ENCODE measurements at places on chromosomes 11 and 22.

DNA sequence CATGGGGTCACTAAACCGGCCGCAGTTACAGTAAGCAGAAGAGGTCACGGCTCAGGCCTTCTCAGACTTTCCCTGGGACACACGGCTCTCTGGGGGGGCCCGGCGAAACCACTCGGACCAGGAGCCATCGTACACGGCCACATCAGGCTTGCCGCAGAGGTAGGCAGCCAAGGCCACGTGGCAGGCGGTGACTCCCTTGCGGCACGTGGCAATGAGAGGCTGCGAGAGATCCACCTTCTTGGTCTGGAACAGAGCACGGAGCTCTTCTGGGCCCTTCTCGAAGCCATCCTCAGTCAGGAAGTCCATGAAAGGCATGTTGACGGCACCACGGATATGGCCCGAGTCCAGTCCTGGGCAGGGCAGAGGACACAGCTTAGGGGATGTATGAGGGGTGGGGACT is 8.3 kb downstream of the TST start:
- no peak for DNase-seq

- DNase-seq = no peak
These were observed 597.2 kb downstream of the DLG2 start for GRCh38 chr11:85029964-85030363.

- no peak for DNase-seq
These were observed 104.0 kb downstream of the PDE2A start for GRCh38 chr11:72569966-72570892.

DNA sequence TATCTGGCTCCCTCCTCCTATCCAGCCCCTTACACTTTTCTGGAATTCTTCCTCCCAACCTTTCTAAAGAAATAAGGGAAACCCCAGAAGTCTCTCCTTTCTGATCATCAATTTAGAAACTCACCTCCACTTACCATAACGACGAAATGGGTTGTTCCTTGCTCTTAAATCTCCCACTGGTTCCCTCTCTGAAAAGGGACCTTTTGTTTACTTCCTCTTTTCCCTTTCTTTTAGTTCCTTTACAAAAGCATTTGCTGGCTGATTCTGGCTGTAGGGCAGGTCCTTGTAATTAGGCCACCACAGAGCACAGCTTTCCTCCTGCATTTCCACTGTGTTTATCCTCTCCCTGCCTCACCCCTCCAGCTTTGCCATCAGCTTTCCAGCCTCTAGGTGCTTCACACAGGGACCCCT is 12.0 kb downstream of the JAML start:
- DNase-seq = no peak

GRCh38 chr22:17847360-17848078 is 73.2 kb upstream of the BID start:
- peak; percentile 12 for DNase-seq

DNA sequence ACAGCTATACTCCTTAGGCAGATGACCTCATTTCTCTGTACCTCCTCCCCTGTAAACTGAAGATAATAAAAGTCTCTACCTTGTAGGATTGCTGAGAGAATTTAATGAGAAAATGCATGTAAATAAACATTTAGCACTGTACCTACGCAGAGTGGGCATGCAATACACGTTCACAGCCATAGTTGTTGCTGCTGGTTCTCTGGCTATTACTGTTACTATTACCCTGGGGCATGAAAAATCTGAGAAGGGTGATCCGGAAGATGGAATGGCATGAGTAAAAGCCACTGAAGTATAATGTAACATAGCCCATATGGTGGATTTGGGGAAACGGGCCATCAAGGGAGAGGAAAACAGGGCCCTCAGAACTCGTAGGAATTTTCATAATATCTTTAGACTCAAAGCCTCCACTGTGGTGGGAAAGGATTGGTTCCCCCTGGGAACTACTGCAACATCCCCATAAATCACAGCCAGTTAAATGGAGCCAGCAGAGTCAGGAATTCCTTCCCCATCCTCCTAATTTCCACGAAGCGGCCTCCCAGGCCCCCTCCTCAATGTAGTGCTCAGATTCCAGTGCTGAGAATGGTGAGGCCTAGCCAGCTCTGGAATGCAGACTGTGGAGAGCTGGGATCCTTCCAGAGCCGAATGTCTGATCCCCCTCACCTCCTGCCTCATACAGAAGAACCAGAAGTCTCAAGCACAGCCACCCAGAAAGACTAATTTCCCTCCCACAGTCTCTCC is 205.3 kb downstream of the MN1 start:
- no peak for DNase-seq

GRCh38 chr22:37060801-37061610 is 9.5 kb downstream of the KCTD17 start:
- DNase-seq = peak; percentile 30

DNA sequence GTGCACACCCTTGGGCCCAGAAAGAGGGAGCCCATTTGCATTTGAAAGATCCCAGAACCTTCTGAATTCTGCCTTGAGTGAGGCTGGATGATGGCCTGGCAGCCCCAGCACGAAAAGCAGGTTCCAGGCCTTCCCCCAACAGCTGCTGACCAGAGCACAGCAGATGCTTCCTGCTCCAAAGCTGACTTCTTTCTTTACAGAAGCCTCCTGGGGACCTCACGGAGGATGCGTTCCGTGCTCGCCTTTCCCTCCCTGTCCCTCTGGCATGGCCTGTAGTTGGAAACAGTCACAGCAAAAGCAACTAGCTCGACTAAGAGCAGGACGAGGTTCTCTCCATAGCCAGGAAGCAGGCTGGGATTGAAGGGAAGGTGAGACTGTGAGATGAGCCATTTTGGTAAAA is 107.7 kb upstream of the B3GAT1 start:
- no peak for DNase-seq

- no peak for DNase-seq
These were observed 84.2 kb downstream of the BLID start for GRCh38 chr11:122031813-122032212.

GRCh38 chr11:27173545-27173944 is 132.9 kb downstream of the BBOX1 start:
- DNase-seq = peak; percentile 68

GRCh38 chr11:60951606-60951903 is 421 bp downstream of the SLC15A3 start:
- no peak for DNase-seq

DNA sequence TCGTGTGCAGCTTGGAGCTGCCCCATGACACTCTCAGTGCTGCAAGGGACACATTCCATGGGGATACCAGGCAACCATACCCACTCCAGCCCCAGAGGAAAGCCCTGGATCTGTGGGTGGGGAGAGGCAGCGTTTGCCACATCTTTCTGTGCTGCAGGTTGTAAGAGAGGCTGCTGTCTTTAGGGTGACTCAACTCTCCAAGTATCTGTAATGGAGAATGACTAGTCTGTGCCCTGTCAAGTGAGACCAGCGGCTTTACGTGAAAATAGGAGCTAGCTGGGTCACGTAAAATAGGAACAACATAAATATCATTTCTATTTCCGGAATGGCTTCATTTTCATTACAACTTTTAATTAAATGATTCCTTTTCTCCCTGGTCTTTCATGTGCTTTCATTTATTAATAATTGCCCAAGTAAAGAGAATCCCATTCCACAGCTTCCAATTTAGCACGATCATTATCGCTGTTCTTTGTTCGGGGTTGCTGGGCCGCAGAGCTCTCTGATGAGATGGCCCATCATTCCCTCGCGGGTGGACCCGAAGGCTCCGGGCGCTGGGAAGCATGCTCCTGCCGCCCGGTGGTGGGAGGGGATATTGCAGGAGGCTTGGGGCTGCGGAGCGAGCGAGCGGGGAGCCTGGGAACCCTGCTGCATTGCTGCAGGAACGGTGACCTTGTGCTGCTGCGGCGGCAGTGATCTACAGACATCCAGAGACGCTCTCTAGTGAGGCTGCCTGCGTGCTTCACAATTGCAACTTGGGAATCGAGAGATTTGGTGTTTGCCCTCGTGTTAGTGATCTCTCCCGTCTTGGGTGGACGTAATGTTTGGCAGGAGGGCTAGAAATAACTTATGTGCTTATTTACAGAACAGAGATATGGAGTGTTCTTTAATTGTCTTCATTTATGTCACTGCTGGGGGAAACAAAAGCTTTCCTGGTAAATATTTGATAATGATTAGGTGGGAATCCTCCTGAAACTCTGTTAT is 10.6 kb downstream of the SLC6A5 start:
- peak; percentile 84 for DNase-seq

GRCh38 chr11:134562941-134563471 is 151.0 kb upstream of the B3GAT1 start:
- DNase-seq = no peak

- DNase-seq = no peak
These were observed 16.6 kb upstream of the MOB2 start for GRCh38 chr11:1502954-1503707.

DNA sequence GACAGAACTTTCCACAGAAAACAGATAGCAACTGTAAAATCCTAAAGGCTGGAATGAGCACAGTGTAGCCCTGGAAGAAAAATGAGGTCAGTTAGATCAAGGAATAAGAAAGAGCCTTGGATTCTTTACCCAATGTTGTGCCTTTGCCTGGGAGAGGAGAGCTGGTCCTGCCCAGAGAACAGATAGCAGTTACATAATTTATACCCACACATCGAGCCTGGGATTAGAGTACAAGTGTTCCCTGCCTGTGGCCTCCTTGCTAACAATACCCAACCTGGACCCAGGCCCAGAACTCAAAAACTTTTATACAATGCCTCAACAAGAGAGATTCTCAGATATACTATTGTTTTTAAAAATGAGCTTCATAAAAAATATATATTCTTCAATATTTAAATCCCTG is 1998.4 kb downstream of the LRRC4C start:
- DNase-seq = no peak

- DNase-seq = no peak
These were observed 3.6 kb downstream of the TCIRG1 start for GRCh38 chr11:68042219-68043028.

DNA sequence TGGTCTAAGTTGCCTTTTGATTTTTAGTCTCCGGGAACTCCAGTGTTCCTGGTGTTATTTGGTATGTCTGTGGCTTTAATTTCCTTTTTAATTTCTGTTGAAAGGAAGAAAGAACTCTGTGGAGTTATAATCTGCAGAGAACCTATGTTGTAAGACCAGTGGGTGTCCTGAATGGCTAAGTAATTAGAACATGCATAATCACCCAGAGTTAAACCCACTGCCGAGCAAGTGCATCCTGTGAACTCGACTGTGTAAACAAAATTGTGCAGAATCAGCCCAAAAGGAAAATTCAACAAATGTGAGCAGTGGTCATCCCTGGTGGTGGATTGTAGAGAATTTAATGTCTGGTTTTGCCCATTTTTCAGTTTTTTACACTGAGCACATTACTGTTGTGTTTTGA is 162.5 kb downstream of the COMMD9 start:
- no peak for DNase-seq

DNA sequence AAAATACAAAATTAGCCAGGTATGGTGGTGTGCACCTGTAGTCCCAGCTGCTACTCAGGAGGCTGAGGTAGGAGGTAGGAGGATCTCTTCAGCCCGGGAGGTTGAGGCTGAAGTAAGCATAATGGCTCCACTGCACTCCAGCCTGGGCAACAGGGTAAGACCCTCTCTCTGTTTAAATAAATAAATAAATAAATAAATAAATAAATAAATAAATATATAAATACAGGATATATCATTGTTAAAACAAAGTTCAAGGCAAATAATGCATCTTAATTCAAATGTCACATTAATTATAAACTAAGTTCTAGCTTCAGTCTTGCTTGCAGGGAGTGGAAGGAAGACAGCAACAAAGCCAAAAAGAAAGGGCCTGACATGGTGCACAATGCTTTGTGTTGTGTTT is 44.5 kb upstream of the PANX1 start:
- no peak for DNase-seq

GRCh38 chr11:96013461-96014213 is 89.7 kb upstream of the MTMR2 start:
- no peak for DNase-seq

DNA sequence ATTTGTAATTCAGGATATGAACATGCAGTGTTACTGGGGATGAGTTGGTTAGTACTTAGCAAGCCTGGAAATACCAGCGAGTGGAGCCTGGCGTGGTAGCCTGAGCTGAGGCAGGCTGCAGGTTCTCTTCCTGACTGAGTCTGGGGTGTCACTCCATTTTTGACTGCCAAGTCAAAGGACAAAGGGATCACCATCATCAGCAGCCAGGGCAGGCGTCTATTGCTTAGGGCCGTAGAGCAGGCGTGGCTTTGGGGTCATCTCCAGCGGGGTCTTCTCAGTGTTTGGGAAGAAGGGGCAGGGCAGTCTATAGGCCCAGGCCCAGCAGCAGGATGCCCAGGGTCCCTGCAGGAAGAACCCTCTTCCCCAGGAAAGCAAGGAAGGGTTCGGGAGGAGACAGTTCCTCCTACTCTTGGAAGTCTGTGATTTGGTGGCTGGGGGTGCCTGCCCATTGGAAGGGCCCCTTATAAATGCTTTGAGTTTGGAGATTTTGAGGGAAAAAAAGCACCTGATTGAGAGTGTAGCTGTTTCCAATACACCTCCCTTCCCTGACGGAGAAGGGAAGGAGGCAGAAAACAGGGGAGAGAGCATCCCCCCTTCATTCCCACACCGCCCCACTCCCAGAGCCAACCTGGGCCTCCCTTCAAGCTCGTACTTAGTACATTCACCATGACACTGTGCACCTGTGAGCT is 51.5 kb upstream of the SPATA19 start:
- DNase-seq = no peak

GRCh38 chr11:75631086-75631730 is 37.6 kb downstream of the MAP6 start:
- no peak for DNase-seq

DNA sequence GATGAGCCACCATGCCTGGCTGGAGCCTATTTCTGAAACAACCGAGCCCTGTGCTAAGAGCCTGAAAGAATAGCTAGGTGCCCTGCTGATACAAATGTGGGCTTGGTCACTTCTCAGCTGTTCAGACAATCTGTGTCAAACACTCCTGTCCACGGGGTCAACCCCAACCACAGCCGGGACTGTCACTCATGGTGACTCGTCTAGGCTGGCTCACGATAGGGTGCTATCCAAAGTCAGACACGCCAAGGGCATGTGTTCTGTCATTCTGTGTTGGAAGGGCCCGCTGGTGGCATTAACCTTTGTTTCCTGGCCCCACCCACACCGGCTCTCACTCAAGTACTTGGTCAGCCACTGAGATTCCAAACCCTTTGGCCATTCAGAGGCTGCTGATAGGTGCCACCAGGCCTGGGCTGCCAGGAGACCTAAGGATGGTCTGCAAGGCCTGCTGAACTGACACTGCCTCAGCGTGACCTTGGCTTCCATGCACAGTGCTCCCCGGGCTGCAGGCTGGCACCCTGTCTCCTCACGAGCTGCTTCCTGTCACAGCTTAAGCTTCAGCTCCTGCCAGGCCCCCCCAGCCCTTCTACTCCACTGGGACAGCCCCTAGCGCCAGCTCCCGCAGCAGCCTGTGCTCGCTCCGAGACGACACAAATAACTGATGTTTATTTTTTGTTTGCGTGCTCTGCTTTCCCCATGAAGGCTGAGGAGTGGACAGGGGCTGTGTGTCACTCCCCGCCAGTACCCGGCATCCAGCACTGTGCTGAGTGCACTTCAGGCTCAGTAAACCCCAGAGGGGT is 14.2 kb upstream of the CDC42BPG start:
- no peak for DNase-seq

DNA sequence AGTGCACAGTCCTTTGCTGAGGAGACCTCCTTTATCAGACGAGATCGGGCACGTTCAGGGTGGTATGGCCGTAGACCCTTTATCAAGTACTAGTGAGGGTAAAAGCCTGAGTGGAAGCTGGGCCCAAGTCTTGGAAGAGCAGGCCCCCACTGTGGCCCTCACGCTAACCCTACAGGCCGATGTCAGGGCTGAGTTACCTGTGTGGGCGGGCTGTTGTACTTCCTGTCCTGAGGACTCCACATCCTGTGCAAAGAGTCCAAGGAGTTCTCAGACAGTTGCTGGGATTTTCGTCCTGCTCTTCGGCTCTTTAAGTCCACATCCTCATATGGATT is 34.9 kb downstream of the RPL27A start:
- no peak for DNase-seq
